ENCODE measurements at places on chromosomes 12 and 14. TPM values are rescaled to one million over a fixed set of nuclear protein-coding genes. Genes with fewer than 3 reads are reported as not detected.

- no peak for DNase-seq
These were observed 15.5 kb upstream of the TCTN2 start for GRCh38 chr12:123655420-123655819.

- no peak for DNase-seq
These were observed 11.6 kb downstream of the SETD3 start for GRCh38 chr14:99468836-99469592.

GRCh38 chr14:93987376-93987775, 9.7 kb upstream of the CCDC197 start:
- DNase-seq = peak; percentile 44

GRCh38 chr14:26992403-26993115, 394.7 kb upstream of the NOVA1 start:
- DNase-seq = no peak

GRCh38 chr14:88551094-88551870, 3.5 kb downstream of the PTPN21 start:
- DNase-seq = peak; percentile 89

GRCh38 chr14:75426332-75427125, 1.3 kb upstream of the JDP2 start:
- DNase-seq = no peak

DNA sequence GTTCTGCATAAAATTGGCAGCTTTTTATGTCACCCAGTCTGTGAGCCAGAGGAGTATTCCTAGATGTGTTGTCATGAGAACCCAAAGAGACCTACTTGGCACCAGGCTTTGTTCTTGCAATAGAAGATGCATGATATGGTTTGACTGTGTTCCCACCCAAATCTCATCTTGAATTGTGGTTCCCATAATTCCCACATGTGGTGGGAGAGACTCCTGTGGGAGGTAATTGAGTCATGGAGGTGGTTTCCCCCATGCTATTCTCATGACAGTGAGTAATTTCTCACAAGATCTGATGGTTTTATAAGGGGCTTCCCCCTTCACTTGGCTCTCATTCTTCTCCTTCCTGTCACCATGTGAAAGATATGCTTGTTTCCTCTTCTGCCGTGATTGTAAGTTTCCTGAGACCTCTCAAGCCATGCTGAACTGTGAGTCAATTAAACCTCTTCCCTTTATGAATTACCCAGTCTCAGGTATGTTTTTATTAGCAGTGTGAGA, 572.0 kb upstream of the ATP2B1 start:
- no peak for DNase-seq

DNA sequence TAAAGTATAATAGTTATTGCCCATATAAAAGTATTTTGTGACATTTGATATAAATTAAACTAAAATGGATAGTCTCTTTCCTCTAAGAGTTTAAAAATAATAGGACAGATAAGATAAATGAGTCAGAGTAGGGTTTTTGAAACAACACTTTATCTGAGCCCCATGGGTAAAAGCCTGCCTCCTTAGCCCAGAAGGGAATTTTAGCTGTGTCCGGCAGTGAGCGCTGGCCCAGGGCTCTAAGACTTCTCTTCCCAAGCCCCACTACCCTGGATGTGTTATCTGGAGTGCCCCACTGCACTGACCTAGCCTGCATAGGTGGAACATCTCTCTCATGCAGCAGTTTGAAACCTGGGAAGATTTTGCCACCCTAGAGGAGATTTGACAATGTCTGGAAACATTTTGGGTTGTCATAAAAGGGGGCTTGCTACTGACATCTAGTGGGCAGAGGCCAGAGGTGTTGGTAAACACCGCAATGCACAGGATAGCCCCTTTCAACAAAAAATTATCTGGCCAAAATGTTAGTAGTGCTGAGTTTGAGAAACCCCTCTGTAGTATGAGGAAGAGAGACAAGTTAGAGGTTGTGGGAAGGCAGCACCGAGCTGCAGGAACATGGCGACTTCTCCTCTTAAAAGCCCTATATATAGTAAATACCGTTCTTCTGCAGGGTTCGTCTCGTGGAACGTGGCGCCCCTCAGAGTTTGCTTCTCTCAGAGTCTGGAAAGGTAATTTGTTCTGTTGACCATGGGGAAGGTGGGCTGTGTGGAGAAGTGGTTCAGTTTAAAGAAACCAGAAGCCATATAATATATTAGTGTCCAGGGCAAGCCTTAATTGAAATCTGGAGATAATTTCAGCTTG, 29.3 kb upstream of the ATF1 start:
- peak; percentile 51 for DNase-seq

DNA sequence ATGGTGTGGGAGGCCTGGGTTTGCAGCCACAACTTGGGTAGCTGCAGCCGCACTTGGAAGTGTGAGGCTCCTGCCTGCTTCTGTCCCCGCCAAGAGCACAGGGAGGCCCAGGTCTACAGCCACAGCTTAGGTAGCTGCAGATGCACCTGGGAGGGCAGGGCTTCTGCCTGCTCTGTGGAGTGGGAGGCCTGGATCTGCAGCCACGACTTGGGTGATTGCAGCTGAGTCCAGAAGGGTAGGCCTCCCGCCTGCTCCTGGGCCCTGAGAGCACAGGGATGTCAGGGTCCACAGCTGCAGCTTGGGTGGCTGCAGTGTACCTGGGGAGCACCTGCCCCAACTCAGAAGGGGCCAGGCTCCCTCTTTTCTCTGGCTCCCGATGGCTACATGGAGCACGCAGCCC, 287.3 kb downstream of the AEBP2 start:
- no peak for DNase-seq

GRCh38 chr14:68714991-68715924, 77.6 kb downstream of the ZFP36L1 start:
- peak; percentile 64 for DNase-seq

GRCh38 chr14:75577090-75577489, 1.3 kb upstream of the FLVCR2 start:
- DNase-seq = no peak

GRCh38 chr12:30448038-30448437, 247.6 kb downstream of the IPO8 start:
- DNase-seq = no peak

DNA sequence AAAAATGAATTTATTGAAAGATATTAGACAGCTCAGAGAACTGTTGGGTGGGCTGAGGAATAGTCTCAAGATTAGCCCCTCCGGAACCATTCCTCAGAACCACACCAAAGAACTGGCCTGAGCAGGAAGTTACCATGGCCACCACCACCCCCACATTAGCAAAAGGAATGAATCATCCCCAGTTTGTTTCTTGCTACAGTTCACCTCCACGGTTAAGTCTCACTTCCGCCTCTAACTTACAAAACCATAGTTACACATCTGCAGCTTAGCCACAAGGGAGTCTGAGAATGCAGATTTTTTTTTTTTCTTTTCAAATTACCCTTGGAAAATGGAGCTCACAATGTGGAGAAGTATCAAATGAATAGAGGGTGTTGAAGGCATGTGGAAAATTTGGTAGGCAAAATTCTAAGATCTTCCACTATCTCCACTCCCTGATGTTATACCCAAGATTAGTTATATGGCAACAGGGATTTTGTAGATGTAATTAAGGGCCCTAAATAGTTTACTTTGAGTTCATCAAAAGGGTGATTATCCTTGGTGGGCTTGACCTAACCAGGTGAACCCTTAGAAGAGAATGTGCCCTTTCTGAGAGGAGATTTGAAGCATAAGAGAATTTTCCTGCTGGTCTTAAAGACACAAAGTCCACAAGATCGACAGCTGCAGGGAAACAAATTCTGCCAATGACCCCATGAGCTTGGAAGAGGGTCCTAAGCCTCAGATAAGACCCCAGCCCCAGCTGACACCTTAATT, 129.8 kb upstream of the KRR1 start:
- peak; percentile 75 for DNase-seq

DNA sequence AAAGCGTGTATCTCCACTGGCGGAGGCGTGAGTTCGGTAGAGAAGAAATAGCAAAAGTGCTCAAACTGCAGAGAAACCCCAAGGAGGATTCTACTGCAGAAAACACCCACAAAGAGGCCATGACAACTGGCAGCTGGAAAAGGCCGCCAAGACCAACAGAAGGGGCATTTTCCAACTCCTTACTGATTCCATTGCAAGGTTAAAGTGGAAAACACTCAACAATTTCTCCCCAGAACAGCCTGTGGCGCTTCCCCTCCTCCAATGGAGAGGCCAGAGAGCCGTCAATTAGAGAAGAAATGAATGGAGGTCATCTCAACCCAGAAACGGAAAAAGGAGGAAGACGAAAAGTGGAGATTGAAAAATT, 618 bp upstream of the ANKRD52 start:
- no peak for DNase-seq

DNA sequence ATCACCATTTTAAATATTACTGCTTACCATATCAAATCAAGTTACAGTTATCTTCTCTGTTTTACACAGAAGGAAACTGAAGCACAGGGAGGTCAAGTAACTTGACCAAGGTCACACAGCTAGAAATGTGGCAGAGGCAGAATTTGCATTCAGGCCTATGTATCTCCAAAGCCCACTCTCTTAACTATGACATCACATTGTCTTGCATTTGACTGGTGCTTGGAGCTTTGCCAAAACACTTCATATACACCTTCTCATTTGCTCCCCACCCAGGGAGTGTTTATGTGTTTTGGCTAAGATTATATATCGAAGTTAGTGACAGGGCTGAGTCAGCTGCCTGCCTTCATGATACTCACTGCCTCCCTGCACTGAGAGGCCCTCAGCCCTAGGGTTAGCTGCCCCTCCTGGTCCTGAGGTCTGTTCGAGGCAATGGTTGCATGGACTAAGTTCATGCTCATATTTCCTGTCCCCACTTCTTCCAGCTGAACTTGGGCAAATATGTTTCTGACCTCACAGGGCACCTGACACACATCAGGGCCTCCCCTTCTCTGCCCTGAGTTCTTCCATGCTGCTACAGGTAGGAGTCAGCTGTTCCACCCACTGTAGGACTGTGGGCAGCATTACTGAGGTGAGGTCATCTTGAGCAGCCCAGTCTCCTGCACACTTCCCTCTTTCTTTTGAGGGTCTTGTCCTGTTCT, 1.8 kb downstream of the GALNT6 start:
- DNase-seq = peak; percentile 67

DNA sequence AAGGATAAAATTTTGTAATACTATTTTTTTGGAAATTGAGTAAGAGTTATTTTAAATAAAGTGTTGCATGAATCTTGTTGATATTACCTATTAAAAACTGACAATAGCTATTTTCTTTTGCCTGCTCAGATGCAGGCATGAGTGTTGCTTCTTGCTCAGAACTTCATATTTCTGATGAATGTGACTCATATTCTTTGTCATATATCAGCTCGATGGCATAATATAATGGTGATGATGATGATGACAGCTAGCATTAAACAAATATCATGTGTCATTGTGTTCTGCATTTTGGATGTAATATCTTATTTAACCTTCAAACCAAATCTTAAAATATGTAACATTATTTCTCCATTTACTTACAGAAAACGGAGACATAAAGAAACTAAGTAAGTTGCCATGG, 605.5 kb upstream of the FOXG1 start:
- DNase-seq = no peak

- no peak for DNase-seq
These were observed 173.1 kb downstream of the DUSP6 start for GRCh38 chr12:89179245-89179644.

DNA sequence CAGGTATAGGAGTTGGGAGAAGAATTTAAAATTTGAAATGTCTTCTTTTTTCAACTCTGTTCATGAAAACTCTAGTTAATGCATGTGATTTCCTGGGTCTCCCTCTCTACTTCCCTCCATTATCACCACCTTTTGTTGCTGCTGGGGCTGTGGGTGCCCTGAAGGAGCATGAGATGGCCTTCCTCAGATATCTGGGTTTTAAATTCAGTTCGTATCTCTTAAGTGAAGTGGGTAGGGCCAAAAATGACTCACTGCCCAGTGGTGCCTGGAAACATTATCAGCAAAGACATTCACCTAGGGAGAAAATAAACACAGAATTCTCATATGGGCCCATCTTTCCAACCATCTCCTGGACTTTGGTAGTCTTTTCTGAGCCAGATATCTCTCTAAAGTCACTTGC, 234.9 kb upstream of the PLEKHG7 start:
- no peak for DNase-seq

DNA sequence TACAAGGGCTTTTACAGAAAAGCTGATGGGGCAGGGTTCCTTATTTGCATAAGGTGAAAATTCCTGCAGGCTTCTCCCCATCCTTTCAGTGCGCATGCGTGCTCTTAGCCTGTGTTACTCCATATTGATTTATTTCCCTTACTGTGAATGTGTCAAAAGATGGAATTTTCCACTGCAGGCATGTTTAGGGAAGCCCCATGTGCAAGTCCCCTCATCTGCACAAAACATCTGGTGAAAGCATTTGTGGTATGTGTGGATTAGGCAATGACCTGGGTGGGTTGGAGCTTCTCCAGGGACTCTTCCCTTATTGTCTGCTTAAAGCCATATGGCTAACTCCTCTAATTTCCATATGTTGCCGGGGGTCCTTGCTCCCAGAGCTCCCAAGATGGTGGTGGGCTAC, 912.7 kb upstream of the LRFN5 start:
- DNase-seq = peak; percentile 18

- no peak for DNase-seq
These were observed 218.1 kb downstream of the GLT1D1 start for GRCh38 chr12:129071362-129071761.

DNA sequence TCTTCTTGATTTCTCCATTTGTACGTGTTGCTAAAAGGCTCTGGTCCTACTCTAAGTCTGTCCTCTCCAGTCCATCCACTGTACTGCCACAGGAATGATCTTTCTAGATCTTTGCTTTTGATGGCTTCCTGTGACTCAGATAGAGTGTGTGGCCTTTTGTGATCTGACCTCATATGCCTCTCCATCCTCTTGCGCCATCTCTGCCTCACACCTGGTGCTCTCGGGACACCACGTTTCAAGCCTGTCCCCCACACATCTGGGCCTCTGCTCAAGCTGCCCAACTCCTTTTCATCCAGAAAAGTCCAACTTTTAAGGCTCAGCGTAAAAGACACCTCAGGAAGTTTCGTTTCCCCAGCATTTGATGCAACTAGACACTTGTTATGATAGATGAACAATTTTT, 39.0 kb downstream of the DCAF4 start:
- DNase-seq = peak; percentile 55

Gene CDKL1
- total RNA-seq = 14.3 TPM

Gene RPS6KL1
- total RNA-seq = 12.3 TPM

Gene CEBPE
- total RNA-seq = not detected

Gene SERPINA10
- not detected for total RNA-seq

Gene COX8C
- not detected for total RNA-seq

Gene BDKRB2
- total RNA-seq = 1.4 TPM

Gene CCDC38
- total RNA-seq = not detected

Gene PLEK2
- total RNA-seq = 22.4 TPM

Gene EPYC
- total RNA-seq = not detected

Gene APOLD1
- total RNA-seq = 8.0 TPM

Gene SLC16A7
- 32.6 TPM for total RNA-seq

Gene KRT6A
- total RNA-seq = 1,688 TPM

Gene CCDC175
- total RNA-seq = not detected

Gene RTL1
- not detected for total RNA-seq
